ENCODE measurements at places on chromosomes 4 and X. TPM values are rescaled to one million over a fixed set of nuclear protein-coding genes. Genes with fewer than 3 reads are reported as not detected.

The ARHGAP36 gene
- total RNA-seq: not detected

DNA sequence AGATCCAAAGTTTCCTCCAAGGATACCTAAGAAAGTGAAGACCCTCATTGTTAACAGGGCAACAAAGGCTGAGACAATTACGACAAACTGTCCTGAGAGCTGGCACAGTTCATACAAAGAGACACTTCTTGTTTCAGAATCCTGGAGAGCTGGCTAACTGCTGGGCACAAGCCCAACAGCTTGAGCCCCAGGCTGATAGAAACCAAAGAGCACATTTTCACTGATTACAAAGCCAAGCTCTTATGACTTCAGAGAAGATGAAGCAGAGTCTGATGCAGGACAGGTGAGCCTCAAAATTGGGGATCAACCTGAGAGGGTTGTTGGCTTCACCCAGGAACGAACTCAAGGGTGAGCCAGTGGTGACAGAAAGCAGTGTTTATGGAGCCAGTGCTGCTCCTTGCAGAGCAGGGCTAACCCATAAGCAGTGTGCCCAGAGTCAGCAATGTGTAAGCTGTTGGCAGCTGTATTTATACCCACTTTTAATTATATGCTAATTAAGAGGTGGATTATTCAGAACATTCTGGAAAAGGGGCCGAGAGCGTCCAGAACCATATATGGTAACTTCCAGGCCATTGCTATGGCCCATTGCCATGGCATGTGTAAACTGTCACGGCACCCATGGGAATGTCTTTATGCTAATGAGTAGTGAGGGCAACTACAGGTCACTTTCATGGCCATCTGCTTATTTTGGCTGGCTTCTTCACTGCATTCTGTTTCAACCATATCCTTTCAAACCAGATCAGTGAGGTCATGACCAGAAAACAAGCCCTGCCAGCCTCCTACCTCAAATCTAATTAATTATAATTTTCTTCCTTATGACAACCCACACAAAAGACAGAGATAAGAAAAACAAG, 183.7 kb downstream of the EVC2 start:
- no peak overlapping the region for H3K27ac ChIP-seq
- H3K27me3 ChIP-seq: no peaks in the 10 kb centered on the region

The RASSF6 gene
- not detected for total RNA-seq

GRCh38 chr4:1318046-1318375, 28.3 kb downstream of the MAEA start:
- H3K4me1 ChIP-seq: peaks cover 8% of the 10 kb centered on the region
- H3K36me3 ChIP-seq: peaks cover 77% of the 10 kb centered on the region
- peak; percentile 11 for DNase-seq
- no peak overlapping the region for H3K4me3 ChIP-seq

- DNase-seq: no peak
- H3K27ac ChIP-seq: no peak overlapping the region
- H3K4me3 ChIP-seq: no peak overlapping the region
- no peaks in the 10 kb centered on the region for H3K4me1 ChIP-seq
Observed at GRCh38 chr4:143654571-143654970, 45.9 kb downstream of the FREM3 start.

- no peak overlapping the region for H3K4me3 ChIP-seq
- H3K4me1 ChIP-seq: no peaks in the 10 kb centered on the region
- no peak overlapping the region for H3K27ac ChIP-seq
- H3K27me3 ChIP-seq: no peaks in the 10 kb centered on the region
- H3K36me3 ChIP-seq: no peaks in the 10 kb centered on the region
Observed at GRCh38 chrX:14864631-14865030, 8.2 kb downstream of the FANCB start.

DNA sequence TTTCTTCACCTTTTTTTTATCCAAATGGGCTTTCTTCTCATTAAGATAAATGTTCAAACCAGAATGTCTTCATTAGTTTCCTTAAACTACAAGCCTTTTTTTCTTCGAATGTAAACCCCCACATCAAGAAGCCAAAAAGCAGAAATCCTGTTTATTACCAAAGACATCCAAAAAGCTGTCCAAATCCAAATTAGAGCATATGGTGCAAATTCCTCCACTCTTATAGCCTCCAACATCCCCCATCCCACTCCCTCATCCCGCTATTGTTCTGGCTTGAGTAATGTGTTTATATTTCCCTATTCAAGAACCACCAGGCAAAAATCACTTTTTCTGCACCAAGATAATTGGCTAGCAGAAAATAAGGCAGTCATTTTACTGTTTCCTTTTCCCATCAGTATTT, 315.1 kb upstream of the ADGRL3 start:
- H3K36me3 ChIP-seq: no peaks in the 10 kb centered on the region
- no peaks in the 10 kb centered on the region for H3K27me3 ChIP-seq
- H3K27ac ChIP-seq: no peak overlapping the region
- no peaks in the 10 kb centered on the region for H3K4me1 ChIP-seq

- H3K4me1 ChIP-seq: peaks cover 28% of the 10 kb centered on the region
- no peak overlapping the region for H3K27ac ChIP-seq
- no peak for DNase-seq
Observed at GRCh38 chr4:99652596-99653436, 4.8 kb downstream of the C4orf54 start.

GRCh38 chr4:26139310-26139924, 181.4 kb upstream of the RBPJ start:
- H3K4me1 ChIP-seq: no peaks in the 10 kb centered on the region
- no peak overlapping the region for H3K4me3 ChIP-seq
- no peaks in the 10 kb centered on the region for H3K36me3 ChIP-seq

The MED14 gene
- total RNA-seq: 30.7 TPM

- DNase-seq: no peak
- peaks cover 42% of the 10 kb centered on the region for H3K4me1 ChIP-seq
- no peak overlapping the region for H3K4me3 ChIP-seq
- no peaks in the 10 kb centered on the region for H3K27me3 ChIP-seq
- no peak overlapping the region for H3K27ac ChIP-seq
Observed at GRCh38 chrX:46959101-46959500, 46.9 kb downstream of the JADE3 start.

The SLC4A4 gene
- total RNA-seq: 29.8 TPM

- H3K4me1 ChIP-seq: no peaks in the 10 kb centered on the region
- no peak overlapping the region for H3K27ac ChIP-seq
- no peak for DNase-seq
- H3K27me3 ChIP-seq: no peaks in the 10 kb centered on the region
- H3K36me3 ChIP-seq: no peaks in the 10 kb centered on the region
Observed at GRCh38 chr4:103424853-103425252, 226.7 kb upstream of the CENPE start.

DNA sequence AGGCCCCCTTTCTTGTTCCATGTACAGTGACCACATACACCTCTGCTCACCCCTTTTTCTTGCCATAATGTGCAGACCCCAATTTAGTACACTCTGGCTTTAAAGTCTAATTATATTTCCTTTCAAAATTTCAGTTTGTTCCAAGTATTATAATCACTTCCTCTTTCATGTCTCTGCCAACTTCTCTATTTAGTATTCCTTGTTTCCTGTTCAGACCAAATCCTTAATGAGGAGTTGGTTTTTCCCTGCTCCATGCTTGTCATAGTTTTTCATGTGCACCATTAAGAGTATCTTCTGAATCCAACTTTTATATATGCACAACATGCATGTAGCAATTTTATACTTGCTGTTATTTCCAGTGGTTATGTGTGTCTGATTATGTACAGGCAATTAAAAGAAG, 32.3 kb downstream of the USP53 start:
- H3K4me1 ChIP-seq: peaks cover 29% of the 10 kb centered on the region
- H3K27me3 ChIP-seq: no peaks in the 10 kb centered on the region
- H3K27ac ChIP-seq: peak overlapping the region; percentile 35
- H3K4me3 ChIP-seq: no peak overlapping the region
- H3K36me3 ChIP-seq: peaks cover 34% of the 10 kb centered on the region

DNA sequence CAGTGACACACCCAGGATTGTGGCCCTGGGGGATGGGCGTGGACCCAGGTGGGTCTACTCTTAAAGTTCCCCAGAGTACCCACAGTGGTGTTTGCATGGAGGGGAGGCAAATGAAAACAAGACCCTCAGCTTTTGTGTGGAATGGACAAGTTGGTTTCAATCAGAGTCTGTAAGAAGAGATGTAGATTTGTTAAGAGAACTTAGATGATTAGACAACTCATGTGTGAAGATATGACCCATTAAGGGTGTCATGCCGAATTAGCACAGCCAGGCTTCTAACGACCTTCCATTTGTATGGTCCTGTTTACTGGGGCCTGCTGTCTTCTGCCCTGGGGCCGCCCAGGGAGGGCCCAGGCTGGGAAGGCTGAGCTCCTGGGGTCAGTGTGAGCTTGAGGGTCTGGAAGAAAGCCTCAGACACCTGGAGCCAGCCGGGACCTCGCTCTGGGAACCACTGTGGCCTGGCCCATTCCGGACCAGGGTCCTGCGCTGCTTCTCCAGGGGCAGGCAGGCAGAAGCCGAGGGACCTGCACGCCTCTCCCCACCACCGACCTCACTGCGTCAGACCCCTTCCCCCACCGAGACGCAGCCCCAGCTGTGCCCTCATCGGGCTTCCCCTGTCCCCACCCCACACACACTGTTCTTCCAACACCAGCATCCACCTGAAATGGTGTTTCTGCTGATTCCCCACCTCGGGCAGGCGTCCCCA, 20.4 kb downstream of the UVSSA start:
- H3K27me3 ChIP-seq: no peaks in the 10 kb centered on the region
- DNase-seq: peak; percentile 7
- no peaks in the 10 kb centered on the region for H3K4me1 ChIP-seq
- peaks cover 34% of the 10 kb centered on the region for H3K36me3 ChIP-seq

GRCh38 chr4:101711590-101712260, 78.8 kb upstream of the BANK1 start:
- DNase-seq: no peak
- no peak overlapping the region for H3K4me3 ChIP-seq
- H3K36me3 ChIP-seq: no peaks in the 10 kb centered on the region
- H3K27ac ChIP-seq: no peak overlapping the region
- no peaks in the 10 kb centered on the region for H3K27me3 ChIP-seq
- no peaks in the 10 kb centered on the region for H3K4me1 ChIP-seq

The MAGED4B gene
- total RNA-seq: 1.5 TPM

DNA sequence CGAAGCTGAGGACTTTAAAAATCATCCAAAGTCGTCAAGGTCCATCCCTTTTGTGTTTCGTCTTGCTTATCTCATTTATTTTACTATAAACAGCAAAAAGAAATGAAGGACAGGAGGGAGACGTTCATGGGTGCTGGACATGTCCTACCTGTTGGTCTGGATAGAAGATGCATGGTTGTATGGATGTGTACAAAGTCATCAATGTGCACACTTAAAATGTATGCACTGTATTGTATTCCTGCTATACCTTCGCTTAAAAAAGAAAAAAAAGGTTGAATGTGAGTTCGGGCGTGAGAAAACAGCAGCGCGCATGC, 313 bp upstream of the BLOC1S4 start:
- H3K27ac ChIP-seq: peak overlapping the region; percentile 98
- H3K27me3 ChIP-seq: no peaks in the 10 kb centered on the region
- peaks cover 41% of the 10 kb centered on the region for H3K4me1 ChIP-seq
- no peaks in the 10 kb centered on the region for H3K36me3 ChIP-seq
- H3K4me3 ChIP-seq: peak overlapping the region; percentile 81

GRCh38 chr4:27635936-27636913, 775.6 kb downstream of the STIM2 start:
- H3K4me1 ChIP-seq: no peaks in the 10 kb centered on the region
- no peak for DNase-seq
- no peak overlapping the region for H3K27ac ChIP-seq
- H3K27me3 ChIP-seq: no peaks in the 10 kb centered on the region

- H3K27ac ChIP-seq: no peak overlapping the region
- no peaks in the 10 kb centered on the region for H3K36me3 ChIP-seq
- DNase-seq: no peak
- H3K4me3 ChIP-seq: no peak overlapping the region
Observed at GRCh38 chrX:72330131-72330530, 24.4 kb upstream of the CITED1 start.

The KCNIP4 gene
- not detected for total RNA-seq

DNA sequence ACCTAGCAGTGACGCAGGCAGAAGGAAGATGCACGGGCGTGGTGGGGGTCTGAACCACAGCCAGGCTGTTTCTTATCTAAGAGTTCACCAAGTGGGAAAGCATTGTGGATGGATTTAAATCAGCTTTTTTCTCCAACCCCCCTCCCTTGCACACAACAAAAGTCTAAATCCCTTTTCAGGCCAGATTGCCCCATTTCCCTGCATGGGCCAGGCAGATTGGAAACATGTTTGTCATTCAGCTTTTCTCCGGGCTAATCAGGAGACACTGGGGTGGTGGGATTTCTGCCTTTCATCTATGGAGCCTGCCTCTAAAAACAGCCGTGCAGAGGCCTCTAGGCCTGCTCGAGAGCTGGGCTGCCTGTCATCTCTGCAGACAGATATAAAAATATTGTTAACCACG, 166.3 kb upstream of the LEF1 start:
- DNase-seq: no peak
- no peaks in the 10 kb centered on the region for H3K36me3 ChIP-seq
- H3K4me1 ChIP-seq: peaks cover 16% of the 10 kb centered on the region
- no peak overlapping the region for H3K4me3 ChIP-seq
- no peak overlapping the region for H3K27ac ChIP-seq
- no peaks in the 10 kb centered on the region for H3K27me3 ChIP-seq

The SMIM43 gene
- not detected for total RNA-seq

The MND1 gene
- 0.38 TPM for total RNA-seq

The RRH gene
- 0.19 TPM for total RNA-seq

GRCh38 chr4:6226506-6226905, 26.2 kb upstream of the JAKMIP1 start:
- H3K27ac ChIP-seq: no peak overlapping the region
- H3K27me3 ChIP-seq: peaks cover 68% of the 10 kb centered on the region
- H3K36me3 ChIP-seq: no peaks in the 10 kb centered on the region

DNA sequence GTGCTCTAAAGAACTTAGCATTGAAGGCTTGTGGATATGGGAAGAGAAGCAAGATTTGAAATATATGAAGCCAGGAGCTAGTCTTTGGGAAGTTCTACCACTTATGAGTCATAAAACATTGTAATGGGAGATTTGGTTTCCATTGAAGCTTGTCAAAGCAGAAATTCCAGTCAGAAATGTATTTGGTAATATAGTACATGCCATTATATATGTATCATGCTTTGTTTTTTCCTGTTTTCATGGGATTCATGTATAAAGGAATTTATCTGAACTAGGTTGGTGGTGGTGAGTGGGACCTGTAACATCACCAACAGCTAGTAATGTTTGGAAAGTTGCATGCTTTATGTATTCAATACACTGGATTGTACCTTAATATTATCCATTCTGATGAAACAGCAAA, 14.6 kb upstream of the DCAF8L2 start:
- no peak overlapping the region for H3K27ac ChIP-seq
- H3K27me3 ChIP-seq: no peaks in the 10 kb centered on the region
- no peaks in the 10 kb centered on the region for H3K36me3 ChIP-seq
- no peak for DNase-seq
- no peak overlapping the region for H3K4me3 ChIP-seq

DNA sequence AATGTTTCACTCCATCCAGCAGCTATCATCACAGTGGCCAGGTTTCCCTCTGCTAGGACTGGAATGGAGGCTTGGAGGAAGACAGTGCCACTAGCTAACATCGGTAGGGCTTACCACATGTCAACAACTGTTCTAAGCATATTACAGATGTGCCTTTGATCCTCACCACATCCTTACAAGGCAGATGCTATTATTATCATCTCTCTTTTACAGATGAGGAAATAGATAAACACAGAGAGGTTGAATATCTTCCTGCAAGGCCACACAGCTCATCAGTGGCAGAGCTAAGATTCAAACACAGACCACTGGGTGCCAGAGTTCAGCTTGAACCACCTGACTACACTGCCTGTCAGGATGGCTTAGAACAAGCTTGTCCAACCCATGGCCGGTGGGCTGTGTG, 47.4 kb downstream of the MAMLD1 start:
- peaks cover 18% of the 10 kb centered on the region for H3K4me1 ChIP-seq
- no peak for DNase-seq
- no peaks in the 10 kb centered on the region for H3K27me3 ChIP-seq
- no peaks in the 10 kb centered on the region for H3K36me3 ChIP-seq

GRCh38 chr4:151962138-151962823, 201.5 kb upstream of the GATB start:
- H3K27me3 ChIP-seq: no peaks in the 10 kb centered on the region
- H3K4me1 ChIP-seq: peaks cover 29% of the 10 kb centered on the region

The AMBN gene
- total RNA-seq: not detected

Data from left ventricle myocardium inferior (tissue), 1 donor.